Mucosa of gallbladder (tissue), 1 donor: ENCODE measurements at places on chromosomes 12 and 14.
A peak's percentile ranks its signal among the peaks of the same experiment; 100 is the strongest.

GRCh38 chr14:73752297-73752992 lies 38.3 kb upstream of the PNMA1 start:
- peak; percentile 81 for DNase-seq

GRCh38 chr14:72128629-72129028 lies 196.4 kb downstream of the RGS6 start:
- no peak for DNase-seq

DNA sequence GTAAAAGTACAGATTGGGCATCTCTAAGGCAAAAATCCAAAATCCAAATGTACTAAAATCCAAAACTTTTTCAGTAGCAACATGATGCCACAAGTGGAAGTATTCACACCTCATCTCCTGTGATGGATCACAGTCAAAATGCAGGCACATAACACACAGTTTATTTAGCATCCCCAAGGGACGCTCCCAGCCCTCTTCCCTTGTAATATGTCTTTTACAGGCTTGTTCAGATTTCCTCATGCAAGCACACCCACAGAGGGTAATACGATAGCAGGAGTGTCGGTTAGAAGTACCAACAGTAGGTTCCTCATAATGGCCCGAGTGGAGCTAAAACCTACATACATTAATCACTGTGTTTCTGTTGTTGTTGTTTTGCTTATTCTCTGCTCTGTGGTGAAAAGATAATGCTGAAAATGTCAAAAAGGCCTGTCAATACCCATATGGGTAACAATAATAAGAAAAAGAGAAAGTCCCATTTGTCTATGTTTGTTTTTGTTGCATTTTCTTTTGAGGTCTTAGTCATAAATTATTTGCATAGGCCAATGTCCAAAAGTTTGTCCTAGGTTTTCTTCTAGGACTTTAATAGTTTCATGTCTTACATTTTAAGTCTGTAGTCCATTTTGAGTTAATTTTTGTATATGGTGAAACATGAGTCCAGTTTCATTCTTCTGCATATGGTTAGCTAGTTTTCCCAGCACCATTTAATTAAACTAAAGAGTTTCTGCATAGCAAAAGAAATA lies 133.1 kb downstream of the LRIG3 start:
- DNase-seq = no peak

DNA sequence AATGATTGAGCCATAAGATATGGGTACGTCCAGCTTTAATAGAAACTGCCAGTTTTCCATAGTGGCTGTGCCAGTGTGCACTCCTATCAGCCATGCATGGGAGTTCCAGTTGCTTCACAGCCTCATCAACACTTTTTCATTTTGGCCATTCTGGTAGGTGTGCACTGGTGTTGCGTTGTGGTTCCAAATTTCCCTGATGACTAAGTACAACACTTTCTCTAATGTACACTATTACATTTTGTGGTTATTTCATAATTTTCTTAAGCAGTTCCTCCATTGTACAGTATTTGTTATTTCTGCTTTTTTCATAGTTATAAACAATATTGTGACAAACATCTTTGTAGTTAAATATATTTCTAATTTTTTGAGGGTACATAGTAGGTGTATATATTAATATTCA lies 21.5 kb upstream of the OAS1 start:
- DNase-seq = no peak
